ENCODE measurements at places on chromosomes 4 and X. TPM values are rescaled to one million over a fixed set of nuclear protein-coding genes. Genes with fewer than 3 reads are reported as not detected.

GRCh38 chr4:108446556-108446955 lies 173.8 kb upstream of the RPL34 start:
- DNase-seq: no peak

GRCh38 chr4:108783665-108784463 lies 21.0 kb upstream of the ETNPPL start:
- DNase-seq: no peak

DNA sequence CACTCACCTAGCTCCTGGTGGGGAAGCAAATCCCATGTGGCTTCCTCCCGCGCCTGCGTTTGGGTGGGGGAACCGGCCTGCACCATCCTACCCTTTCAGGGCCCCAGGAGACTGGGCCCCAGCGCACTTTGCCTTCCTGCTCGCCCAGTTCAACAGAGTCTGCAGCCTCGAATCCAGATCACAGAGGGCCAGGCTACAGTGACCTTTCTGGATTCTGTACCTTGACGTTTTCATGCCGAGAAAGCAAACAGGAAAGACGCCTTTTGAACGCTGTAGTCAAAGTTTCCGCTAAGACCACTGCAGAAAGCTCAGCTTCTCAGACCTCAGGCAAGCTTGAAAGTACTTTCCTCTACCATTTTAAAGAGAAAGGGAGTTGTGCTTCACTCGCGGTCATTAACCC lies 7.4 kb upstream of the BEND2 start:
- DNase-seq: no peak

Gene RBM46
- polyA plus RNA-seq: 0.03 TPM

Gene POLA1
- polyA plus RNA-seq: 3.9 TPM

DNA sequence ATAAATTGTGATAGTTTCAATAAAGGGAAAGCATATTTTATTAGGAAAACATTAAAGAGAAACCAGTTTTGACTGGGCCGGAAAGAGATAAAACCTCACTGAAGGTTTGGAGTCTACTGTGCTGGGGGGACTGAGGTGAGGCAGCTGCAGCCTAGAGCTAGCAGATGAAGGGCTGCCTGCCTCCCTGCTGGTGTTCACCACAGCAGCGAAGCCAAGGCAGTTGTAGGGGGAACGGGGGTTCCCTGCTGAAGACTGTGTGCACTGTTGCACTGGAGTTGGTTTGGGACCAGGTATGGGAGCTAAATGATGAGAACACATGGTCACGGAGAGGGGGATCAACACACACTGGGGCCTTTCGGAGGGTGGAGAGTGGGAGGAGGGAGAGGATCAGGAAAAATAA lies 546.5 kb upstream of the SMIM31 start:
- DNase-seq: no peak

DNA sequence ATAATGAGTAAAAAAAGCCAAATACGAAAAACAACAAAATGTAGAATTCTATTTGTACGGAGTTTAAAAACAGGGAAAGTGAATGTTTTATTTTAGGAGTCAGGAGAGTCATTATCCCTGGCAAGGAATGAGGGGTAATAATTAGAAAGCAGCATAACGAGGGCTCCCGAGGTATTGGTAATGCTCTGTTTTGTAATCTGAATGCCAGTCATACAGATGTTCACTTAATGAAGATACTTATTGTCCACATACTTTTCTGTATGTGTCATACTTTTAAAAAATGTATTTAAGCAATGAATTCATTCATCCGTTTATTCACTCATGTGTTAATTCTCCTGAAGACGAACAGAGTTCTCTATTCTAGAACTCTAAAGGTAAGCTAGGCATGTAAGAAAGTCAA lies 87.8 kb upstream of the BMP2K start:
- DNase-seq: peak; percentile 9

Gene ASB12
- polyA plus RNA-seq: 0.06 TPM

GRCh38 chrX:136665258-136665900 lies 17.4 kb downstream of the CD40LG start:
- DNase-seq: no peak

DNA sequence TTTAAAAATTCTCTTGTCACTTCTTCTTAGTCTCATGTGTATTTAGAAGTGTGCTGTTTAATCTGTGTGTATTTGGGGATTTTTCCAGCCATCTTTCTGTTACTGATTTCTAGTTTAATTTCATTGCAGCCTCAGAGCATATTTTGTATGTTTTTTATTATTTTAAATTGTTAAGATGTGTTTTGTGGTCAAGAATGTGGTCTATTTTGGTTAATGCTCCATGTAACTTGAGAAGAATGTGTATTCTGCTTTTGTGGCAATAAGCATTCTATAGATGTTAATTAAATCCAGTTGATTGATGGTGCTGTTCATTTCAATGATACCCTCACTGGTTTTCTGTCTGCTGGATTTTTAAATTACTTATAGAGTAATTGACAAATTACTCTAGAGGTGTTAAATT lies 38.9 kb downstream of the ANXA10 start:
- no peak for DNase-seq

Gene HERC6
- 7.0 TPM for polyA plus RNA-seq

Gene MAP9
- polyA plus RNA-seq: 6.1 TPM

Measured in mammary epithelial cell (primary cell).